Astrocyte of the spinal cord (primary cell): ENCODE measurements at places on chromosomes 16 and 17.

GRCh38 chr16:53094013-53094630 lies 39.3 kb downstream of the CHD9 start:
- DNase-seq = peak; percentile 56

- peak; percentile 94 for DNase-seq
Measured at GRCh38 chr17:48544349-48545021, 424 bp downstream of the HOXB2 start.

DNA sequence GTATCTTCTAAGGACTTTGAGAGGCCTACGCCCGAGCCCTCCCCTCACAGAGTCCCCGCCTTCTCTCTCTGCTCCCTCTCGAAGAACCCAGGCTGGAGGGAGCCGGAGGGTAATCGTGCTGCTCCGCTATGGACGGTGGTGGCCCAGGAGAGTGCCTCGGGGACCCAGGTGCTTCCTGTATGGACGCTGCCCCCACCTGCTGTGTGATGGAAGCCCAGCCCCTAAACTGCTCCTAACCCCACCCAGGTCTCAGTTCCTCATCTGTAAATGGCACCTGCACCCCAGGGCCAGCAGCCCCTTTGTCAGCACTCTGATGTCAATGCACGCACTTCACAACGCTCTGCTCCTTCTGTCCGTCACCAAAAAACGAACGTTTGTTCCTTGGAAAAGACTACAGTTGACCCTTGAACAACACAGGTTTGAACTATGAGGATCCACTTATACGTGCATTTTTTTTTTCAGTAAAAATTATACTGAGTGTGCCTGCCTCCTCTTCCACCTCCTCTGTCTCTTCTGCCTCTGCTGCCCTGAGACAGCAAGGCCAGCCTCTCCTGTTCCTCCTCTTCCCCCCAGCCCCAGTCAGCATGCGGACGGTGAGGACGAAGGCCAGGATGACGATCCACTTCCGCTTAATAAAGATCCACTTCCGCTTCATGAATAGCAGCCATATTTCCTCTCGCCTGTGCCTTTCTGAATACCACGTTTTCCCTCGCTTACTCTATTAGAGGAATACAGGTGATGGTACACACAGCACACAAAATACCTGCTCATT lies 118.3 kb downstream of the BANP start:
- DNase-seq = no peak

DNA sequence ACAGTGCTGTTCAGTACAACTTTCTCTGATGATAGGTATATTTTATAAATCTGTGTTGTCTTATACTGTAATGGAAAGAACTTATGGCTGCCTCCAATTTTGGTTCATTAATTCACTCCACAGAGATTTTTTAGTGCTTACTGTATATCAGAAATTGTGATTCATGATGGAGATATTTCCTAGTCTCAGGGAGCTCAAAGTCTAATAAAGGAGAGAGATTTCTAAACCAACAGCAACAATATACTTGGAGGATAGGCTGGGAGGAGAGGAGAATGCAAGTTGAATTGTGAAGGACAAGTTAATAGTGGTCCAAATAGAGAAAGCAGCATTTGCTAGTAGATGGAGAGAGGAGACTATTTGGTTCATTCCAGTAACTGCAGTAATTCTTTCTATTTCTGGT lies 63.5 kb downstream of the TANC2 start:
- DNase-seq = peak; percentile 65

- DNase-seq = no peak
Measured at GRCh38 chr16:23706439-23706838, 6.6 kb downstream of the ERN2 start.

GRCh38 chr17:35514564-35514963 lies 22.9 kb downstream of the SLFN12L start:
- no peak for DNase-seq

- DNase-seq = no peak
Measured at GRCh38 chr17:66214884-66215528, 14.2 kb downstream of the APOH start.

DNA sequence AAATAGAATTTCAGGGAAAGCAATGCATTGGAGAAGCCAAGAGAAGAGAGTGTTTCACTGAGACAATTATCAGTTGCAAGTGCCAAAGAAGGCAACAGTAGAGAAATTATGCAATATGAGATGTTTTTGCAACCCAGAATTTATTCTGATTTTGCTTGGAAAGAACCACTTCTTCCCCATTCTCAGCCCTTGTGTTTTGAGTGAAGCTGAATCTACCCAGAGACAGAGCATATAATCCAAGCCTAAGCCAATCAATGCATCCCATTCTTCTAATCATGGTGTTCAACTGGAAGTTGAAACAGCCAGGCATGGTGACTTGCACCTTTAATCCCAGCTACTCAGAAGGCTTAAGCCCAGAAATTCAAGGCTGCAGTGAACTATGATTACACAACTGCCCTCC lies 6.9 kb upstream of the SCNN1G start:
- no peak for DNase-seq

GRCh38 chr17:58446086-58446485 lies 28.8 kb upstream of the RNF43 start:
- no peak for DNase-seq

GRCh38 chr17:48550502-48551213 lies 5.7 kb upstream of the HOXB2 start:
- peak; percentile 43 for DNase-seq

GRCh38 chr17:51189628-51190027 lies 23.4 kb downstream of the NME2 start:
- no peak for DNase-seq

GRCh38 chr17:77437017-77437416 lies 296.2 kb downstream of the SEC14L1 start:
- DNase-seq = peak; percentile 78

DNA sequence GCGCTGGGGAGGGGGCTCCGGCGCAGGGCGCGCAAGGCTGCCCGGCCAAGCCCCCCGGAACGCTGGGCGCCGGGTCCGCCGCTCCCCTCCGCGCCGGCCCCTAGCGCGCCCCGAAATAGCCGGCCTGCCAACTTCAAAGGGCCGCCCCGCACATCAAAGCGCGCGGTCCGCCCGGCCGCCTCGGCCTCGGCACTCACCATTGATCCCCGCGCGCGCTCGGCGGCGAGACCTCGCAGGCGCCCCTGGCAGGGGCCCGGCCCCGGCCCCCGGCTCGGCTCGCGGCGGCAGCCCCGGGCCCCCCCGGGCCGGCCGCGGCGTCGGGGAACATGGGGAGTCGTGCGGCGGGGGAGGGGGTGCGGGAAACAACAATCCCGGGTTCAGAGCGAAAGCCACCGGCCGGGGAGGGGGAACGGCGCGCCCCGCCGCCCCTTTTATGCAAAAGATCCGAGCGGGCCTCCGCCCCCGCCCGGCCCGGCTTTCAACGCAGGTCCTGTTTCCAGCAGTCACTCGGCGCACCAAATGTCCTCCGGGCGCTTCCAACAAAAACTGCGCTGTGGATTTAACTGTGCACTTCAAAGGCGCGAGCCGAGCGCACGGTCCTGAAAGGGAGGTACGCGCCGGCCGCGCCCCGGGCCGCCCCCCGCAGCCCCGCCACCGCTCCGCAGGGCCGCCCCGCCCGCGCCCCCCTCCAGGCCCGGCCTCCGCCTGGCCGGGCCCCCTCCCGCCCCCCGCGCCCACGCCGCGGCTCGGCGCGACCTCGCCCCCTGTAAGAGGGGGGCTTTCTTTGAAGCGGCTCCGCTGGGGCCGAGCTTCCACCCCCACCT lies 608 bp downstream of the AXIN2 start:
- DNase-seq = peak; percentile 93

- peak; percentile 11 for DNase-seq
Measured at GRCh38 chr17:33049781-33050414, 58.3 kb downstream of the SPACA3 start.

- peak; percentile 38 for DNase-seq
Measured at GRCh38 chr17:50865060-50865867, 890 bp downstream of the TOB1 start.

DNA sequence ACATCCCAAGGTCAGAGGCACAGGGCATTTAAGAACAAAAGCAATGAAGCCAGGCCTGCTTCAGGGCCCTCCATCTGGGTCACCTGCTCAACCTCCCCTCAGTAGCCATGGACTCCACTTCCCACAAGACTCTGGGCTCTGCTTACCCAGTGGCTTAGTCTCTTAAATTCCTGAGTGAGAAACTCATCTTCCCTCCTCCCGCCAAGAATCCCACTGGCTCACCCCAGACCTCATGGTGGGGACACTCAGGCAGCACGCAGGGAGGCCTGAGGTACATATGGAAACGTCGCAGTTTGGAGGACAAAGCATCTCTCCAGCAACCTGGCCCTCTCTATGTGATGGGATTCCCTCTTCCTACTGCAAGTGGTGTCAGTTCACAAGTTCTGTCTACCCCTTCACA lies 326.7 kb upstream of the CDH5 start:
- no peak for DNase-seq

GRCh38 chr17:607361-608147 lies 107.1 kb downstream of the VPS53 start:
- no peak for DNase-seq

DNA sequence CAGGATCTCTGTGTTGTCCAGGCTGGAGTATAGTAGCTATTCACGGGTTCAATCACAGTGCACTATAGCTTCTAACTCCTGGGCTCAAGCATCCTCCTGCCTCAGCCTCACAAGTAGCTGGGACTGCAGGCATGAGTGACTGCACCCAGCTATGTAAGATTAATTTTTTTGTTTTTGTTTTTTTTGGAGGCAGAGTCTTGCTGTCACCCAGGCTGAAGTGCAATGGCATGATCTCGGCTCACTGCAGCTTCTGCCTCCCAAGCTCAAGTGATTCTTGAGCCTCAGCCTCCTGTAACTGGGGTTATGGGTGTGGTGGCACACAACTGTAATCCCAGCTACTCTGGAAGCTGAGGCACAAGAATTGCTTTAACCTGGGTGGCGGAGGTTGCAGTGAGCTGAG lies 15.8 kb downstream of the PPM1D start:
- no peak for DNase-seq

DNA sequence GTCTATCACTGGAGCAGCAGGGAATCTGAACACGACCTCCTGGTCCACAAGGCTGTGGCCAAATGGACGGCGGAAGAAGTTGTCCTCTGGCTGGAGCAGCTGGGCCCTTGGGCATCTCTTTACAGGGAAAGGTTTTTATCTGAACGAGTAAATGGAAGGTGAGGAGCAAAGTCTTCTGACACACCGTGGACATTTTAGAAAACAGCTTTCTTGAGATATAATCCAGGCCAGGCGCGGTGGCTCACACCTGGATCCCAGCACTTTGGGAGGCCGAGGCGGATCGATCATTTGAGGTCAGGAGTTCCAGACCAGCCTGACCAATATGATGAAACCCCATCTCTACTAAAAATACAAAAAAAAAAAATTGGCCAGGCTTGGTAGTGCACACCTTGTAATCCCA lies 17.1 kb downstream of the BFAR start:
- DNase-seq = no peak

GRCh38 chr17:49573510-49574322 lies 2.0 kb upstream of the NXPH3 start:
- DNase-seq = no peak

DNA sequence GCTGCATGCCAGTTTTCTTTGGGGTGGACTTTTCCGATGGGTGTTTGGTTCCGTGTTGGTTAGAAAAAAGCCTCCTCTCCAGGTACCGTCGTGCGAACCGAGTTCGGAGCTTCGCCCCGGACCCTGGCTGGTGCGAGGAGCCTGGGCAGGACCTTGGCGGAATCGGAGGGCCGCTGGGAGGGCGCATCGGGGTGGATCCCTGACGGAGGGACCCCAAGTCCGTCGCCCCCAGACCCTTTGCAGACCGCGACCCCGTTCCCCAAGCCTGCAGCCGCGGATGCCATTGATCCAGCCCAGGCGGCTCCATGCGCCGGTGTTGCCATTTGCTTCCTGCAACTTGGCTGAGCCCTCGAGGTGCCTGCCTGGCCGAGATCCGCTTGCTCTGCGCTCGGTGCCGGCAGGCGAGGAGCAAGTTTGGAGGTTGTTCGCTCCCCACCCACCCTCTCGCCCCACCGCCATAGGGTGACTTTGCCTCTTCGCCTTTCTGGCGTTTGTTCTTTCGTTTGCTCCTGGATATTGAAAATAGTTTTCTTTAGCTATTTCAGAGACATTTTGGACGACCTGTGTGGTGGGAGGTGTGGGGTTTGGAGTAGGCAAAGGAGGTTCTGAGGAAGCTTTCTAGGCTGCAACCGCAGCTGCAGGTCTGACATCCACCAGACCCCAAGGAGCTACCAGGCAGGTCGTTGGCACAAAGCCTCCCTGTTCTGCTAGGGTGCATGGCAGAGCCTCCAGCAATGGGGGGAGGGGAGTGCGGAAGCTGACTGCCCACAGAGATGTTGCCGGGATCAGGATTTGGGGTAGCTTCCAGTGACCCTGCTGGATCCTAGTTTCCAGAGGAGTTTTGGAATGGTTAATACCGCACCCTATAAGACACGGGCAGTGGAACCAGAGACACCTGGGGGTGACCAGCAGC lies 58.2 kb downstream of the RAP1GAP2 start:
- no peak for DNase-seq

DNA sequence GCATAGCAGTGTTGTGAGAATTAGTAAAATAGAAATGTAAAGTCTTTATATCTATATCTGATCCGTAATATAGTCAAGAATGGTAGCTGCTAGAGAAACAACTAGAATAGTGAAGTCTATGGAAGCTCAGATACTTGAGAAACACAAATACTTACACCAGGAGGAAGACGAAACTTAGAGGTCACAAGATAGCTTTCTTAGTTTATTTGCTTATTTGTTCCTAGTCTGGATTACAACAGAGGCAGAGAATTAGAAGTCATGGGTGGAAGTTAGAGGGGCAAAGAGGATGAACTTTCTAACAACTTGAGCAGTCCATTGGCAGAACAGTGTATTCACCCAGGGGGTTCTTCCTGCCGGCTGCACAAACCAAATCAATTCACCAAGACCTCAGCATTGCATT lies 13.9 kb downstream of the GNGT2 start:
- DNase-seq = no peak

- peak; percentile 9 for DNase-seq
Measured at GRCh38 chr16:11250091-11250785, 5.8 kb downstream of the SOCS1 start.

DNA sequence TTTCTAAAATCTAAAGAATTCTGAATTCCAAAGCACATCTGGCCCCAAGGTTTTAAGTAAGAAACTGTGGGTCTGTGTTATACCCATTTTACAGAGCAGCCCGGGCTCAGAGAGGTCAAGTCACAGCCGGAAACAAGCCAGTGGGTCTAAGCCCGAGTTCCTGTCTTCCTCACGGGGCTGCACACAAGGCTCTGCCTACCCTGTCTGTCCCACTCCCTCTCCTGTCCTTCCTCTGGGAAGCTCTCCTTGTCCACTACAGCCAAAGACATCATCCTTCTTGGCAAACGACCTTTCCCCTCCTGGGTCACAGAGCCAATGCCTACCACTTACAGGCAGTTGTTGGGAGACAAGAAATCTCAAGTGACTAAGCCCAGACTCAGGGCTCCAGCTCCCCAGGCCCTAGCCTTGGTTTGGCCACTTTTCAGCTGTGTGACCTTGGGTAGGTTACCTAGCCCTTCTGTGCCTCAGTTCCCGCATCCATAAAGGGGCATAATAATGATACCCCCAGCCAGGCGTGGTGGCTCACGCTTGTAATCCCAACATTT lies 55.6 kb upstream of the MAP3K14 start:
- DNase-seq = no peak

- DNase-seq = no peak
Measured at GRCh38 chr17:78116411-78116810, 12.1 kb downstream of the TMC6 start.

GRCh38 chr17:39555368-39555767 lies 52.4 kb downstream of the NEUROD2 start:
- DNase-seq = no peak
